NCI-H1694 (cell line): ENCODE measurements at places on chromosomes 4 and X.
A peak's percentile ranks its signal among the peaks of the same experiment; 100 is the strongest.

DNA sequence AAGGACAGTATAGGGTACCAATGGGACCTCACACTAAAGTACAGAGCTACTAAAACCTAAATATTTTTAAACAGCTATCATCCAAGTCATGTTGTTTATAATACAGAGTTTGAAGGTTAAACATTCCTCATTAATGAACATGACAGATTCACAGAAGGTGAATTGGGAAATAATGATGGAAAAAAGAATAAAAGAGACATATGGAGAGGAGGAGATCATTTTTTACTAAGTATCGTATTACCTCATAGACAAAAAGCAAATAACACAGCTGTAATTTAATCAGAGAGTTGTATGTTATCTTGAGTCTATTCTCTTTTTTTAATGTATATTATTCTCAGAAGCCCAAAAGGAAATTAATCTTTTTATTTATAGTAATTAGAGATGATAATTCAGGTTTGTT lies 7.9 kb downstream of the PLK4 start:
- DNase-seq = peak; percentile 60

DNA sequence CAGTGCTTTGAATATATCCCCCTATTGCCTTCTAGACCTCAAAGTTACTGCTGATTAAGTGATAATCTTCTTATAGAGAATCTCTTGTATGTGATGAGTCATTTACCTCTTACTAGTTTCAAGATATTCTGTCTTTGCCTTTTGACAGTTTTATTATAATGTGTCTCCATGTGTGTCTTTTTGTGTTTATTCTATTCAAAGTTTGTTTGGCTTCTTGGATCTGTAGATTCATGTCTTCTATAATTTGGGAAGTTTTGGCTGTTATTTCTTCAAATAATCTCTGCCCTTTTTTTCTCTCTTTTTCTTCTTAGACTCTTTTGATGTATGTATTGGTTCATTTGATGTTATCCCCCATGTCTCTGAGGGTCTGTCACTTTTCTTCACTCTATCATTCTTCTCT lies 915.7 kb upstream of the GRIA3 start:
- DNase-seq = no peak

DNA sequence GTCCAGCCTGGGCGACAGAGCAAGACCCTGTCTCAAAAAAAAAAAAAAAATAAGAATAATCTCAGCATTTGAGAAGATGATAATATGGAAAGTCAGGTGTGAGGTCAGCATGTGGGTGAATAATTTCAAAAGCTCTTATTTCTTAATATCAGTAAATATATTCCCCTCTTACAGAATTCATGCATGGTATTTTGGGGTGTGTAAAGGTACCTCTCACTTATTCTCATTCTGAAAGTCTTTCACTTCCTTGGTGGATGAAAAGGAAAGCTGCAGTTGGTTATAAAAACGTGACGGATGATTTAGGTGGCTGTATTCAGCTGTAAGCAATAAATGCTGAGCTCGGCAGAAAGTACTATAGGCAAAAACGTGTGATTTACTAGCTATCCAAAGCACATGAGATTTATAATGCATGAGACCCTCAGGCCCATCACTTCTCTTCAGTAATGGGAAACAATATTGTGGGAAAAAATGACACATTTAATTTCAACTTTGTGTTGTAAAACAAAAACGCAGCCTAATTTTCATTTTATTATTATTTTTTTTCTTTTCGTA lies 353.2 kb upstream of the MAGEB2 start:
- DNase-seq = no peak

- DNase-seq = no peak
These were observed 37.1 kb upstream of the SETD7 start for GRCh38 chr4:139593091-139593564.

GRCh38 chr4:106803083-106803482 lies 233.0 kb downstream of the DKK2 start:
- no peak for DNase-seq
